ENCODE measurements at places on chromosomes 6 and 20. TPM values are rescaled to one million over a fixed set of nuclear protein-coding genes. Genes with fewer than 3 reads are reported as not detected.

Gene SLC22A7
- not detected for total RNA-seq

Gene MPIG6B
- not detected for total RNA-seq

Gene GPLD1
- total RNA-seq, result not detected

Gene SLC24A3
- not detected for total RNA-seq

Gene CPNE5
- total RNA-seq, result not detected

Gene RIPPLY2
- not detected for total RNA-seq

Gene CST8
- total RNA-seq, result not detected

Gene SNAI1
- 0.12 TPM for total RNA-seq

Gene HLA-DOA
- not detected for total RNA-seq

Gene ANKRD60
- not detected for total RNA-seq

- DNase-seq, result peak; percentile 16
Measured at GRCh38 chr6:136511926-136512325, 38.3 kb downstream of the MAP7 start.

GRCh38 chr6:41075651-41076626, 3.2 kb downstream of the NFYA start:
- DNase-seq, result no peak

DNA sequence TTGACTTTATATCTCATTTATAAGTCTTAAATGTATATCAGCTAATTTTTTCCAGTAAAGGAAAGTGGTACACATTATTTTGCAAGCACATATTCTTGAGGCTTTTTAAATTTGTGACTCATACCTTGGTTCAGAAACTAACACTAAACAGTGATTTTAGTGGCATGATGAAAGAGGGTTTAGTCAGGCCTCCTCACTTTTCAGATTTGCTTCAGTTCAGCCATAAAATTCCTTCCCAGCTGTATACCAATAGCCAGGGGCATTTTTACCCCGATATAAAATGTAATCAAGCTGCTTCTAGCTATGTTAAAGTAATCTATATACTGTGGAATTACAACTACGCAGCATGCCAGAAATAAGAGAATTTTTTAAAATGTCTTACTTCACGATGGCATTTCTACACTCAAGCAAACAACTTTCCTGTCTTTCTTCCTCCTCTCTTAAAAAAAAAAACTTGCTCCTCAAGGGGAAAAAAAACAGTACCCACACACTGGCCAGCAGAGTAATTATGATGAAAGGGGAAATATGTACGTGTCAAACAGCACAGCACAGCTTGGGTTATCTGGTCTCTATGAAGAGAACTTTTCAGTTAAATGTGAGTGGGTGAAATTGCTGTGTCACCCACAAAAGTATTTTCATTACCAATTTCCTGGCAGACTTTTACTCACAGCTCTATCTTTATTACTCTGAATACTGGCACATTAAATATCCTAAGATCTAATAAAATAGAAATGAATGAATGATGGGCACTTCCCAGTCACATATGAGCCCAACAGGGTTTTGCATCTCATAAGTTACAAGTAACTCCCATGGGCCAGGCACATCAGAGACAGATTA, 244.8 kb upstream of the TENT5A start:
- DNase-seq, result peak; percentile 61

GRCh38 chr6:66940003-66940402, 1233.0 kb upstream of the EYS start:
- no peak for DNase-seq

DNA sequence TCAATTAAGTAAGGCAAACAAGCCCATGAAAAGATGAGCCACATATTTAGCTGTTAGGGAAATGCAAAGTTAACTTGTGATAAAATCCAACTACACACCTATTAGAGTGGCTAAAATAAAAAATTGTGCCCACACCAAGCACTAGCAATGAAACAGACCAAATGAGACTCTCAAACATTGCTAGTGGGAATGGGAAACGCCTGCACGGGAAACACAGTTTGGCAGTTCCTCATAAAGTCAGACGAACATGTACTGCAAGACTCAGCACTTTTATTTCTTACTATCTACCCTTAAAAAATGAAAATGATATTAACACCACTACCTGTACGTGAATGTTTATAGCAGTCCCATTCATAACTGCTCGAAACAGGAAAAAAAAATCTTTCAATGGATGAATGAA, 392.1 kb upstream of the NOX3 start:
- no peak for DNase-seq

- no peak for DNase-seq
Measured at GRCh38 chr20:19275630-19276071, 63.2 kb downstream of the SLC24A3 start.

DNA sequence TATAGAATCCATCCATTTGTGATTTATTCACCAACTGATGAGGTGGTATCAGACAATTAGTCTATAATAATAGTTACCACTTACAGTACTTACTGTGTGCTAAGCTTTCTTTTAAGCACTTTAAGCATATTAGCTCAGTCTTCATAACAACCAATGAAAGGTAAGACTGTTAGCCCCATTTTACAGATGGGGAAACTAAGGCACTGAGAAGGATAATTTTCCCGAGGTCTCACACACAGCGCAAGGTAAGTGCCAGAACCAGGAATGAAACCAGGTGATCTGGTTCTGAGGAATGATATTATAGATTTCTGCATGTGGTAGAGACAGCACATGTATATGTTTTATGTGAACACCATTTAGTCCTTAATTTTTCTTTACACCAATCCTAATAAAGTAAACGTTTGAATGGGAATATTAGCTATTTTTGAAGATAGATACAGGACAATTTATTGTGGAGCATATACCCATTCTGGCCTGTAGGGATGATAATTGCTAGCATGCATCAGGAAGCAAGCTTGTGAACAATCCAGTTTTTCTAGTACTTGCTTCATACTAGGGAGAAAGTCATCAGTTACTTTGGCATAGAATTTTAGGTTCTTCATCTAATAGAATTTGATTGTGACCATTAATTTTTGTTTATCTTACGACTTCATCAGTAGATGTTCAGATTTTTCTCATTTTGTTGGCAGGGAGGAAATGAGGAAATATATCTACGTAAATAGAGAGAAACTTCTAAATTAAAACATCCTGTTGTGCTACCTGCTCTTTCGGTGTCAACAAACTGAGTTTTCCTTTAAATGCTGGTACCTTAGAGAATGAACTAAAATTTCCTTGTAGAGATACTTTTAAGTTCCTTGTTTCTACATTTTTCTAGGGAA, 3.0 kb downstream of the YWHAB start:
- DNase-seq, result no peak

DNA sequence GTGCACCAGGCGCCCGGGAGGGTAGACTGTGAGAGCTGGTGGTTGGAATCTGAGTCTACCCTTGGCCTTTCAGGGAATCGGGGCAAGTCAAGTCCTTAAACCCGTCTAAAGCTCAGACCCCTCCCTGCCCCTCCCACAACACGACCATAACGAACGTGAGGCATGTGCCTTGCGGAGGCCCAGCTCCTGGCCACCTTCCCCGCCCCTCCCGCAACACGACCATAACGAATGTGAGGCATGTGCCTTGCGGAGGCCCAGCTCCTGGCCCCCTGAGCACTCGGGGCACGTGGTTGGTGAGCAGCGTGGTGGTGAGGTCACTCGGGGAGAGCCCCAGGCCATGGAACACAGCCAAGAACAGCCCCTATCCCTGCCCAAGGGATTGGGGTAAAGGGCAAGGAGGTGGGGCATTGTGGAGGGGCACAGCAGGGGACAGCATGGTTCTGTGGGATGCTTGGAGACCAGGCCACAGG, 132.2 kb downstream of the TAF4 start:
- DNase-seq, result no peak

- no peak for DNase-seq
Measured at GRCh38 chr20:34585019-34585418, 26.5 kb downstream of the MAP1LC3A start.

GRCh38 chr6:147022041-147022440, 182.2 kb upstream of the STXBP5 start:
- no peak for DNase-seq

DNA sequence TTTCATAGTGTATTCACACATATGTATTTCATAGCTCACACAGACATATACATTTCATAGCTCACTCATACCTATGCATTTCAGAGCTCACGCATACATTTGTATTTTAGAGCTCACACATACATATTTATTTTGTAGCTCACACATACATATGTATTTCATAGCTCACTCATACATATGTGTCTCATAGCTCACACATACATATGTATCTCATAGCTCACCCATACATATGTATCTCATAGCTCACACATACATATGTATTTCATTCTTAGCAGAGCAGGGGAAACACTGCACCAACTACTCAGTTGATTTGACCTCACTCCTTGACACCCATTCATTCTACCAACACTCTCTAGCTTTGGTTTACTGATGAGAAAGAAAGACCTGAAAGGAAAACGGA, 713.6 kb downstream of the QKI start:
- no peak for DNase-seq

- DNase-seq, result no peak
Measured at GRCh38 chr20:40949346-40949745, 79.3 kb upstream of the TOP1 start.

DNA sequence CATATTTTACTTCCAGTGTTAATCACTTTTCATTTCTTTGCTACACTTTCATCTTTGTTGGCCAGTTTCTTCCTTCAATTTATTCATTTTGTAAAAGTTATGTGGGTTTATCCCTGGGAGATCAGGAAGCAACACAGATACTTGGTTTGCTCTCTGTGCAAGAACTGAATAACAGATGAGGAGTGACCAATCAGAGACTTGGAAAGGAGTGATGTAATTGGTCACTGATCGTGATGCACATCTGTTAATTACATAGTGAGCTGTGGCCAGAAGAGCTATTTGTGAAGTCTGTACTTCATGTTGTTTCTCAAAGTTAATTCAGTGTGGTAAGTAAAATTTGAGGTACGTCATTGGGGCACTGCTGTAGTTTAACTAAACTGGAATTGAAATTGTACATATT, 21.3 kb downstream of the ANKRD6 start:
- no peak for DNase-seq

GRCh38 chr20:62887152-62887859, 25.7 kb upstream of the TCFL5 start:
- DNase-seq, result no peak

DNA sequence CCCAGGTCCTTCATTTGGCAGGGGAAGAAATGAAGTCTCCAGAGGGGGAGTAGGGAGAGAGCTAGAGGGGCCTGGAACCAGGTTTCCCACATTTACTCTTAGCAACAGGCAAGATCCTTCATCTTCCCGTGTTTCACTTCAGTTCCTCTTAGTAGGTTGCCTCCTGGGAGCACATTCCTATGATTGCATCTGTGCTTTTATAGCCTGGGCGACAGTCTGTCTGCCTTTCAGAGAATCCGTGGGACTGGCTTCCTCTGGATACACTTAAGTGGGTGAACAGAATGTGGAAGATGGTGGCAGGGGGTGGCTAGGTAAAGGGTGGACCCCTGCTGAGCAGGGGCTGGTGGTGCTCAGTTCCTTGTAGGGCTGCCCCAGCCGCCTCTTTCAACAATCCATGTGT, 33.4 kb downstream of the STK35 start:
- DNase-seq, result no peak

DNA sequence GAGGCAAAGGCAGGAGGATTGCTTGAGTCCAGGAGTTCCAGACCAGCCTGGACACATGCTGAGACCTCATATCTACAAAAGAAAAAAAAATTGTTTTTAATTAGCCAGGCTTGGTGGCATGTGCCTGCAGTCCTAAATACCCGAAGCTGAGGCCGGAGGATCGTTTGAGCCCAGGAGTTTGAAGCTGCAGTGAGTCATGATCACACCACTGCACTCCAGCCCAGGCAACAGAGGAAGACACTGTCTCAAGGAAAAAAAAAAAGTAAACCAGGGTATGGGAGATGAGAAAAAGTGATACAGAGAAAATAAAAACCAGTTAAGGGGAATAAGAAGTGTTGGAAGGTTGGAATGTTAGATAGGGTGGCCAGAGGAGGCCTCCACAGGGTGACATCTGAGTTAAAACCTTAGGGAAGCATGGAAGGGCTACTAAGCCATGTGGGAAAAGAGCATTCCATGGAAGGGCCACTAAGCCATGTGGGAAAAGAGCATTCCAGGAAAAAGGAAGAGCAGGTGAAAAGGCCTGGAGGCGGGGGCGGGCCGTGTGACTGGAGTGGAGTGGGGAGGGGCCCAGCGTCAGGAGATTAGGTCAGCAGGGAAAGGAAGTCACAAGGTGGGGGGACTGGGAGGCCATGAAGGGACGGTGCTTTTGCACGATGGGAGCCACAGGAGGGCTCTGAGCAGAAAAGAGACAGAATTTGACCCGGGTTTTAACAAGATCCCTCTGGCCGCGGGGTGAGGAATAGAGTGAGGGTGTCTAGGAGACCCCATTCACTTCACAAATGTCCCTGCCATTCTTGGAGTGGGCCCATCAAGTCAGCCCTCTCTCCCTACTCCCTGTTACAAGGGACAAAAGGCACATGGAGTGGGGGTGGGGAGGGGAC, 18.3 kb downstream of the CPNE5 start:
- peak; percentile 28 for DNase-seq

GRCh38 chr6:138432063-138432356, 28.0 kb downstream of the HEBP2 start:
- DNase-seq, result no peak

DNA sequence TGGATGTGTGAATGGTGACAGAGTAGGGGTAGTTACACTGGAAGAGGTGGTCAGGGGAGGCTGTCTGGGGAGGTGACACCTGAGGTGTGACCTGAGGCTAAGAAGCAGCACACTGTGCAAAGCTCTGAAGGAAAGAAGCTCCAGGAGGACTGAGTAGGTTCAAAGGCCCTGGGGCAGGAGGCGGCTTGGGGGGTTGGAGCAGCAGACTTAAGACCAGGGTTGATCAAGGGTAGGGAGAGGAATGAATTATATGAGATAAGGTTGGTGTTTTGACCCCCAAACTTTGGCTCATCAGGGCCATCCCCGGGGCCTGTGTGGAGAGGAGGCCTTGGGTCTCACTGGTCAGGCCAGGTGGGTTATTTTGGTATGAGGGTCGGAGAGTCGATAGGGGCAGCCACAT, 166.1 kb downstream of the GRM4 start:
- DNase-seq, result no peak
